ENCODE measurements at places on chromosomes 5 and 9. TPM values are rescaled to one million over a fixed set of nuclear protein-coding genes. Genes with fewer than 3 reads are reported as not detected.
A peak's percentile ranks its signal among the peaks of the same experiment; 100 is the strongest.

The PCDHGB4 gene
- 0.18 TPM for total RNA-seq

The ISL1 gene
- total RNA-seq, result not detected

DNA sequence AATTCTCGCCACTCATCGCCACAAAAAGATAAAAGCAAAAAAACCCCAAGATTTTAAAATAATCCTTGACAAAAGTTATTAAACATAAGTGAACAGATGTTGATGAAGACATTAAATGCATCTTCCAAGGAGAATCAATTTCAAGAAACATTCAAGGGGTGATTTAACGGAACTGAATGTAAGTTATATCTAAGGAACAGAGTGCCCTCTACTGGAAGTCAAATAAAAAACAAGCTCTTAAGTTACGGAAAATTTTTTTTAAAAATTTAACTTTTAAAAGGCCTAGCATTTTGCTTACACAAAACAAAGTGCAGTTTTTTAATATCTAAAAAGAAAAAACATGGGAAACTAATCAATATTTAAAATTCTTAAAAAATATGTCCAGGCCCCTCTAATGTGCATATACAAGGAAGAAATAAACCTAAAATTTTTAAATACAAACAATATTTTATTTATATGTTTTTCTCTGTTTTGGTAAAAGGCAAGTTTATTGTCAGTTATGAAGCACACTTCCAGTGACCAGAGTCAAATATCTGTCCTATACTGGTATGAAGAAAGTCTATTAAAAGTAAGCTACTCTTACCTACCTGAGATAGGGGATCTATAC, 28.0 kb downstream of the TEX10 start:
- no peaks in the 10 kb centered on the region for H3K27me3 ChIP-seq
- no peak overlapping the region for H3K4me3 ChIP-seq
- peaks cover 48% of the 10 kb centered on the region for H3K36me3 ChIP-seq

DNA sequence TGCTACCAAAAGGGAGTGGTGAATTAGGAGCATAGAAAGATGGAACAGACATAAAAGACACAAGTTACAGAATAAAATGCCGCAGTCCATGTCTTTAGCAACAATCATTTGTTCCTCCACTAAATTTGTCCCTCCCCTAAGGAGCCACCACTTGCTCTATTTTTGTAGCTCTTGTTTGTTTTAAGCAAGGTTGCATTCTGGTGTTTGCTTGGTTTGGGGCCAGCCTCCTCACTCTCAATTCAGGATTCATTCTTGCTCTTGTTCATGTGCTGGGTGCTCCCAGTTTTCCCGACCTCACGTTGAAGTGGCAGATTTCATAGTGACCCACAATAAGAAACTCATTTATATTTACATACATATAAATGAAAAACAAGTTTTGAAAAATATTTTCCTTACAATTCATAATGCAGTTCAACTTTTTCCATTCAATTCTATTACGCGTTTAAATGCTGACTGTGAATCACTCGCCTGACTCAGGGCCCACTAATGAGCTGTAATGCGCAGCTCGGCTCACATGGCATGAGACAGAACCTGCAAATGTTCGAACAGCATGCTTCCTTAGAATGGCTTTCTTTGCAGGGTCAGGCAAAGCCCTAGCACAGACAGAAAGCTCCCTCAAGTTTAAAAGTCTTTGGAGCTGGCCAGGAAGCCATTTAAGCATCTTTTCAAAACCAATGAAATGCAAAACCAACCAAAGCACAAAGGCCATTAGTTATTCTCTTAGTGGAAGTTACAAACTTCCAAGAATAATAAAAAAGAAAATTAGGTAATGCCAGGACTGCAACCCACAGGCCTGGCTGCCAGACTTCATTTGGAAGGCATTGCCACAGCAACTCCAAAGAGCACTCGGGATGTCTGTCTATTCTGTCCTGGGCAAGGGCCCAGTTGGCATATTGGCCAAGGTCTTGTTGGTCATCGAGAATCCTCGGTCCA, 41.7 kb downstream of the RETREG1 start:
- H3K27me3 ChIP-seq, result no peaks in the 10 kb centered on the region
- H3K36me3 ChIP-seq, result no peaks in the 10 kb centered on the region
- H3K4me3 ChIP-seq, result no peak overlapping the region
- H3K4me1 ChIP-seq, result 0 out of 2 replicates have a peak, but pooled peaks cover 5% of the 10 kb centered on the region

DNA sequence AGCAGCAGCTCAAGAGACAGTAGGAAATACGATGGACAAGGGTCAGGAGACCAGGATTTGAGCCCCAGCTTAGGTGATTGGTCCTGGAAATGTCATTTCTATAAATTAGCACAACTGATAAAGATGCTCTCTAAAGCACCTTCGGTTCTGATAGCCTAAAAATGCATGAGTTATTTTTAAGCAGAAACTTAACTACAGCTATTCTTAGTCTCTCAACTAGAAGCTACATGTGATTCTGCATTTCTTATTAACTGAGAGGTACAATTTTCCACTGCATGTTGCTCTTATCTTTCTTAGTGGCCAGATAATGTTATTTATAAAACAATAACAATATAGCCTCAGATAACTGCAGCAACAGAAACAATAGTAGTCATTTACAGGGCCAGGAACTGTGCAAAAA, 136.4 kb downstream of the GRIA1 start:
- no peak for DNase-seq
- H3K4me1 ChIP-seq, result peaks cover 37% of the 10 kb centered on the region
- no peaks in the 10 kb centered on the region for H3K36me3 ChIP-seq
- no peak overlapping the region for H3K4me3 ChIP-seq
- H3K27me3 ChIP-seq, result no peaks in the 10 kb centered on the region

- no peak overlapping the region for H3K4me3 ChIP-seq
- H3K27me3 ChIP-seq, result no peaks in the 10 kb centered on the region
- peaks cover 3% of the 10 kb centered on the region for H3K36me3 ChIP-seq
- H3K4me1 ChIP-seq, result no peaks in the 10 kb centered on the region
- DNase-seq, result no peak
These were observed 102.4 kb downstream of the MED27 start for GRCh38 chr9:131977109-131977838.

DNA sequence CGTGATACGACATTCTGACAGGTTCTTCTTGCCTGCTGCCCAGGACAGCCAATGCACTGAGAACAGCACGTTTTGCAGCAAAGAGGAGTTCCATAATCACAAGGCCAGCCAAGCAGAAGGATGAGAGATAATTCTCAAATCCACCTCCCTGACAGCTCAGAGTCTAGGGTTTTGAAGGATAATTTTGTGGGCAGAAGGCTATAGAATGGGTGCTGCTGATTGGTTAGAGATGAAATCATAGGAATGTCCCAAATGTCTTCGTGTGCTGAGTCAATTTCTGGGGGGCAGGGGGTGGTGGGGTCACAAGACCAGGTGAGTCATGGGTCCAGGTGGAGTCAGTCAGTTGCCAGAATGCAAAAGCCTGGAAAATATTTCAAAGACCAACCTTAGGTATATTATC, 175.5 kb upstream of the SLC30A5 start:
- no peaks in the 10 kb centered on the region for H3K27me3 ChIP-seq
- no peaks in the 10 kb centered on the region for H3K4me1 ChIP-seq
- H3K36me3 ChIP-seq, result no peaks in the 10 kb centered on the region
- DNase-seq, result no peak

DNA sequence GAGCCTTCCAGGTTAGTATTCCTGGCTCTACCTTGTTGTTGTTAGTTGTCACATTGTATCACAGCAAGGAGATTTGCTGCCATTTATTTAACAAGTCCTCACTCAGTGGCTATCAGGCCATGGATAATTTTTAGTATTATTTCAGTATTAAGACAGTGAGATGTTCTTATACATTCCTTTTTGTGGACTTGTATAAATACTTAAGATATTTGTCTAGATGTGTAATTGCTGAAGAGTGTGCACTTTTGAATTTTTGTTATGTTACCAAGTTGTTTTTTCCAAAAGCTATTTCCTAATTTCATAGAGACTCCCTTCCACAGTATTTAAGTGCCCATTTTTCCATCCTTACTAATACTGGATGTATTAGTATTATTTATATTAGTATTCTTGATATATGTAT, 22.0 kb downstream of the SLC36A1 start:
- no peak overlapping the region for H3K4me3 ChIP-seq
- peaks cover 40% of the 10 kb centered on the region for H3K36me3 ChIP-seq
- H3K27ac ChIP-seq, result no peak overlapping the region
- H3K4me1 ChIP-seq, result no peaks in the 10 kb centered on the region

GRCh38 chr9:72292874-72293607, 72.0 kb downstream of the ZFAND5 start:
- H3K27me3 ChIP-seq, result no peaks in the 10 kb centered on the region
- no peaks in the 10 kb centered on the region for H3K4me1 ChIP-seq
- no peak overlapping the region for H3K27ac ChIP-seq
- no peak for DNase-seq

GRCh38 chr5:17169507-17169906, 47.9 kb upstream of the BASP1 start:
- H3K4me3 ChIP-seq, result no peak overlapping the region
- H3K36me3 ChIP-seq, result no peaks in the 10 kb centered on the region
- no peaks in the 10 kb centered on the region for H3K27me3 ChIP-seq
- no peak overlapping the region for H3K27ac ChIP-seq
- H3K4me1 ChIP-seq, result peaks cover 29% of the 10 kb centered on the region

DNA sequence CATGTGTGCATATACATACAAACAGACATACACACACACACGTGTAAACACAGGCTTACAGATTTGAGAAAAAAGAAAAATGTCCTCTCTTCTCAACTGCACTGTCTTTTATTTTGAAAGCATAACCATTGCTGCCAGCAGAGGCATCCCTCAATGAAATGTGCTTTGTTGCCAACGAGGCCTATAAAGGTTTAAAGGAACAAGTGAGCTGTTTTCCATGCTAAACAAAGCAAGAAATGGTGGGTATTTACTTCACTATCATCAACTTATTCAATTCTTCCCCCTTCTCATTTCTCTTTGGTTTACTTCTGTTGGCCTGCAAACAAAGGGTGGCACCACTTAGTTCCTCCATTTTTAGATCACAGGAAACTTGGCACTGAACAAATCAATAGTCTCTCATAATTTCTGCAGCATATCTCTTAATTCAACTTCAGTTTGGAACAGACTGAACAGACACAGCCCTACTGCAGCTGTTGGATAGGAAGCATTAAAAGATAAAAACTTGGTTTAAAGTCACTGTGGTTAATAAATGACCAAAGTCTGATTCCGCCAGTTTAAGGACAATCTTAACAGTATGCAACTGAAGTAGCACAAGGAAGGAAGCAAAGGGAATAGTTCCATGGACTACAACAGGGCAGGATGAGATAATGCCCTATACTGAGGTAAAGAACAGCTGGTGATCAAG, 21.7 kb downstream of the TTC33 start:
- H3K36me3 ChIP-seq, result no peaks in the 10 kb centered on the region
- H3K4me1 ChIP-seq, result peaks cover 20% of the 10 kb centered on the region
- H3K27me3 ChIP-seq, result no peaks in the 10 kb centered on the region
- no peak overlapping the region for H3K27ac ChIP-seq

DNA sequence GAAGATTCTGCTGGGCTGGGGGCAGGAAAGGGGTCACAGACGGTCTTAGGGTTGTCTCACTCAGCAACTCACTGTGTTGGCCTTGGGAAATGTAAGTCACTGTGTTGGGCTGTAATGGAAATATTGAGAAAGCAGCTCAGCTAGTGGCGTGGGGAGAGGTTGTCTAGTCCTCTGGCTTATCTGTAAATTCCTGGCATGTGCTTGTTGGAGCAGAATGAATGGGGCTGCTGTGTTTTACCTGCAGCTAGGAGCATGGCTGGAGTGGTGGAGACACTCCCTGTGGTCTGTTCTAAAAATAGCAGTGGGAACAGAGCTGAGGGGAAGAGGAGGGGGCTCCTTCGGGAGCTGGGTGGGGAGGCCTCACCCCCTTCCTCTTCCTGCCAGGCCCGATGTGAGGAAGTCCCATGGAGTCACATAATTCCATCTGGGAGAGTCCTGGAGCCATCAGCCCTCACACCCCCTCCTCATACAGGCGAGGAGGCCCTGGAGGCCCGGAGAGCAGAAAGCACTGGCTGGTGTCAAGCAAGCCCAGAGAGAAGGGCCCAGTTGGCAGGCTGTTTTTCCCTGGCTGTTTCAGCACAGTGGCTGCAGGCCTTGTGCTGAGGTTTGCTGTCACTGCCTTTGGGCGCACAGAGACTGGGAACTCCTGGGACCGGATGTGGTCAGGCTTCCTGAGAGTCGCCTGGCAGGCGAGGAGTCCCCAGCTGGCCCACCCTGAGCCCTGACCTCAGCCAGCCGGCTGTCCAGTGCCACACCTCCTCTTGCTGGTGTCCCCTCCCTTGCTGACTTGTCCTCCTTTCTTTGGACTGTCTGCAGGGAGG, 84.9 kb downstream of the RGS3 start:
- H3K36me3 ChIP-seq, result no peaks in the 10 kb centered on the region
- peak overlapping the region; percentile 81 for H3K27ac ChIP-seq
- no peak overlapping the region for H3K4me3 ChIP-seq
- no peaks in the 10 kb centered on the region for H3K27me3 ChIP-seq
- peaks cover 40% of the 10 kb centered on the region for H3K4me1 ChIP-seq
- peak; percentile 75 for DNase-seq

- DNase-seq, result no peak
- H3K27me3 ChIP-seq, result no peaks in the 10 kb centered on the region
- H3K36me3 ChIP-seq, result no peaks in the 10 kb centered on the region
- no peak overlapping the region for H3K27ac ChIP-seq
- no peak overlapping the region for H3K4me3 ChIP-seq
These were observed 230.5 kb upstream of the IZUMO3 start for GRCh38 chr9:24776226-24776625.

- DNase-seq, result peak; percentile 45
- H3K4me1 ChIP-seq, result peaks cover 4% of the 10 kb centered on the region
- no peaks in the 10 kb centered on the region for H3K27me3 ChIP-seq
These were observed 222.9 kb upstream of the ZNF462 start for GRCh38 chr9:106639873-106640568.
